Stimulated activated CD4-positive, alpha-beta T cell treated with anti-CD3 and anti-CD28 coated beads, Interleukin-15, amount 100 ng/mL, for 24 hours (primary cell): ENCODE measurements at places on chromosomes 3 and 15.

GRCh38 chr3:197728487-197728886, 8.2 kb downstream of the RUBCN start:
- DNase-seq = no peak

- DNase-seq = no peak
These were observed 51.2 kb downstream of the SH3GL3 start for GRCh38 chr15:83498374-83498773.

GRCh38 chr3:192816351-192816750, 89.0 kb upstream of the FGF12 start:
- DNase-seq = no peak

GRCh38 chr3:23888617-23889228, 28.1 kb downstream of the NKIRAS1 start:
- no peak for DNase-seq

- no peak for DNase-seq
These were observed 543.4 kb downstream of the GBE1 start for GRCh38 chr3:81218023-81218422.

- no peak for DNase-seq
These were observed 59.3 kb upstream of the CFAP161 start for GRCh38 chr15:81074773-81075172.

GRCh38 chr3:30308131-30308530, 298.3 kb upstream of the TGFBR2 start:
- no peak for DNase-seq

DNA sequence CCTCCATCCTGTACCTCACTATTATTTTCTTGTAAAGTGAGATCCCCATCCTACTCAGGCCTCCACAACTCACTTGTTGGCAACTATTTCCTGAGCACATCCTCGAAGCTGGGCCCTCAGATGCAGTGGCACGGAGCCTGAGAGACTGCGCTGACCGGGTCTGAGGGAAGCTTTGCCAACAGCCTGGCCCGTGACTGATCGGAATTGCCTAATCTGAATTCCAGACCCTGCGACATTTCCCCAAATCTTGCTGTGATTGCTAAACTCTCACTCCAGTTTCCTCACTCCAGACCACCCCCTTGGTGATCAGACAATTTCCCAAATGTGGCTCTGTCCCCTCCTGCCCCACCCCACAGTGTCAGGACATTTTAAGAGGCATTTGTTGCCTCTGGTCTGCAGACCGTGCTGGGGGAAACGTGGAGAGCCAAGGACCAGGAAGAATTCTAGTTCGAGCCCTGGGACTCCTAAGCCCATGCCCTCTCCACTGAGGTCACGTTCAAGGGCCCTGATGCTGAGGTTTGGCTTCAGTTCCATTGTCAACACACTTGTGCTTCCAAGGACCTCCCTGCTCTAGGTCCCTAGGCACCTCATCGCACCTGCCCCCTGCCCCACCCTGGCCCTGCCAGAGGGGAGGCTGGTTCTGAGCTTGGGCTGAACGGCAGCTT, 22.8 kb downstream of the KLHL25 start:
- DNase-seq = no peak
